ENCODE measurements at places on chromosomes 5 and 9.

GRCh38 chr9:127181315-127181580 lies 58.8 kb upstream of the ANGPTL2 start:
- DNase-seq = no peak

DNA sequence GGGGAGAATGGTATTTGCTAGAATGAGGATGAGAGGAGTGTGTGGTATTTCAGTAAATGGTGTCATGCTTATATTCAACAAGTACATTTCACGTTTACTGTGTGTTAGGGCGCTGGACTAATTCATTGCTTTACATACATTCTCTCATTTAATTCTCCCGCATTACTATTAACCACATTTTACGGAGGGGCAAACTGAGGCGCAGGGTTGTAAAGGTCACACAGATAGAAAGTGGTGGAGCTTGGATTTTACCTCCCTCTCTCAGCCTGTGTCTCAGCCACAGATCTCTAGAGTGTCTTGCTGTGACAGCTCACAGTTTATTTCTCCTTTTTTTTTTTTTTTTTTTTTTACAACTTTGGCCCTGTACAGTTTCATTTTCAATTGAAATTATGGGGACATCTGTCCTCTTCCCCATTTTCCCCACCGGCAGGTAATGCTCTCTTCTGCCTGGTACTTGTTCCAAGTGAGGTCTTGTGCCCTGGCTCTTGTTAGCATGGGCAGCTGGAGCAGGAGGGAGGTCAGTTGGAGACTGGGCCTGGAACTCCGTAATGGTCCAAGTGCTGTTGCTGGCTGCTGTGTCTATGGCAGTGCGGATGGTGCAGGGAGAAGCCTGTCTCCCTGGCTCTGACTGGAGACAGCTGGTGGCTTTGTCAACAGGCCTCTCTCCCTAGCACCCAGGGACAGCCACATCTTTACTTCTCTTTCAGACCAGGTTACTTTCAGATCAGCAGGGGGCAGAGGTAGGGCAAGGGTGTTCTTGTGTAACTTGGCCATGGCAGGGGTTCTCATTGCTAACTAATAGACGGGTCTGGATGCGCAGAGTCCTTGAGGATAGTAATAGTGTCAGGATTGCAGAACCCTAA lies 20.5 kb upstream of the NDST1 start:
- no peak for DNase-seq

DNA sequence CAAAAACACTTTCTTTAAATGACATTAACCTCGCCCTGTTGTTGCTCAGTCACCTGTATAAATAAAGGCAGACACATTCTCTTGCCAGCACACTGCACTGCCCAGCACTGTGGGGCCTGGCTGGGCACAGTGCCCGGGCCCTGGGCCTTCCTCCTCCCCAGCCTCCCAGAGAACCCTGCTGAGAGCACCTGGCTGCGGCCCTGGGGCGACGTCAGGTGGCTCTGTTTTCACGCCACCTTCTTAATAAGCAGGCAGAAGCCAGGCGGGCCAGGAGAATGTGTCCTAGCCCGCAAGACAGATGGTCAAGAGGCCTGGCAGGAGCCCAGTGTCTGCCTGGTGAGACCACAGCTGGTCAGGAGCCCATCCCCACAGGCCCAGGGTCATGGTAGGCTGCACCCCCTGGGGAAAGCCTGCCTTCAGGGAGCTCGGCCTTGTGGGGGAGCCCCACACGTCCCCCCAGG lies 8.2 kb upstream of the AGPAT2 start:
- no peak for DNase-seq

- no peak for DNase-seq
Measured at GRCh38 chr5:145479271-145479670, 355.9 kb downstream of the PRELID2 start.

DNA sequence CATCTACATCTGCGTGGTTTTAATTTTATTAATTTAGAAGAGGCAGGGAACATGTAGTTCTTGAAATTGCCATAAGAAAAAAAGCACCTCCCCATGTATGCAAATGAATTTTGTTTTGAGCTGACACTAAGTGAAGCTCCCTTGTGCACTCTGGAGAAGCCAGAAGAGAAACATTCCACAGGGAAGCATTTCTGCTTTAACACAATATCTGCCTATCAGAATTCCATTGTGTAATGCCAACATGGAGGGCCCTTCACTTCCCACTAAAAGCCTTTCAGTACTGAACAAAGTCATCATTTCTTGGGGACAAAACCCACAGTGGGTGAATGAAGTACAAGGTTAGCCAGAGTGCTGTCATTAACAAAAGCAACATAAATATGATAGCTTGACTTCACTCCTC lies 59.7 kb downstream of the PRELID2 start:
- DNase-seq = no peak

GRCh38 chr5:178115814-178116142 lies 2.4 kb downstream of the N4BP3 start:
- DNase-seq = no peak

DNA sequence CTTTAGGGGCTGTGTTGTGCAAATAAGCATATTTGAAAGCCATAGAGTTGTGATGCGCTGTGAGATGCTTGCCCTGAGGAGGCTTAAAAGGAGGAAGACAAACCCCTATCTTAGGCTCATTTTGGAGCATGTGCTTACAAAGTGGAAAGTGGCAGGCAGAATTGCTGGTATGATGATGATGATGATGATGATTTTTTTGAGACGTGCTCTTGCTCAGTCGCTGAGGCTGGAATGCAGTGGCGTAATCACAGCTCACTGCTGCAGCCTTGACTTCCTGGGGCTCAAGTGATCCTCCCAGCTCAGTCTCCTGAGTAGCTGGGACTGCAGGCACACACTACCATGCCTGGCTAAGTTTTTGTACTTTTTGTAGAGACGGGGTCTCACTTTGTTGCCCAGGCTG lies 1.7 kb downstream of the CNOT8 start:
- DNase-seq = peak; percentile 37

DNA sequence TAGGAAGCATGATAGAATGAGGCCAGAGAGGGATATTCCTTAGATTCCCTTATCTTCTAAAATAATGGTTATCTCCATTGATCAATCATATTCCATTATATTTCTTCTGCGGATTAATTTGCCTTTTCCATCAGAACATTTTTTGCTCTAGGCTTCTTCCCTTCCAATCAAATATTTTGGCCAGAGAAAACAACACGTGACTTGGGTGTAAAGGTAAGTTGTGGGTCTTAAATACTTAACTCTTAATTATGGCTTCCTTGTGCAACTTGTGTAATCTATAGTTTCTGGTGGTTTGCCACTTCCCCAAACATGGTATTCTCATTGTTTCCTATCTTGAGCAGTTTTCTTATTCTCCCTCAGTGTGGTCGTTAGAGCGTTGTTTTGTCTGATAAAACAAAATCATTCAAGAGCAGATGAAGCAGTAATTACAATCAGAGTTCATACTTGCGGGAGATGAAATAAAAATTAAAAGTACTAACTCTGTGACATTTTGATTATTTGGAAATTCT lies 889.3 kb downstream of the MAT2B start:
- no peak for DNase-seq
